ENCODE measurements at places on chromosomes 11 and 22.

DNA sequence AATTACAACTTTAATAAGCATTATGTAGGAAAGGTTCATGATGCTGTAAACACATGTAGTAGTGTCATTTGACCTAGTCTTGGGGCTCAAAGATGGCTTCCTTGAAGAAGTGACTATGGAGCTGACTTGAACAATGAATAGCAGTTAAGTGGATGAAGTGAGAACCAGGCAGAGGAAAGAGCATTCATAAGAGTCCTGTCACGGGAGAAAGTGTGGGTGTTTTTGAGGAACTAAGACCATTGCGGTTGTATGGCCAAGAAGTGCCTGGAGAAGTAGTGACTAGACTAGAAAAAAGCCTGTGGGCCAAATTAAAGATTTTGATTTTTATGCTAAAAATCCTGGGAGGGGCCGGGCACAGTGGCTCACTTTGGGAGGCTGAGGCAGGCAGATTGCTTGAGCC, 7.2 kb upstream of the IL18BP start:
- no peak for DNase-seq

DNA sequence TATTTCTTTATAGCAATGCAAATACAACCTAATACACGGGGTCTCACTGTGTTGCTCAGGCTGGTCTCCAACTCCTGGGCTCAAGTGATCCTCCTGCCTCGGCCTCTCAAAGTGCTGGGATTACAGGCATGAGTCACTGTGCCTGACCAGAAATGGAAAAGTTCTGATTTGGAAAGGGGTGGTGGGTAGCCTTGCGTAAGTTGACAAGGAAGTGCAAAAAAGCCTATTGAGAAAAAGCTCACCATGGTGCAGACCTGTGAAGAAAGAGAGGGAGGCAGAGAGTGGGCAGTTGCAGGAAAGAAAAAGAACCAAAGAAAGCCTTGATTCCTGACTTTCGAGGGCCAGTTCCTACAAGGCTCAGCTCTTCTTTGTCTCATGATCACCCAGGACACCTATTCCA, 27.1 kb downstream of the AGBL2 start:
- no peak for DNase-seq

- DNase-seq = no peak
Observed at GRCh38 chr11:88188251-88188931, 13.1 kb upstream of the RAB38 start.

DNA sequence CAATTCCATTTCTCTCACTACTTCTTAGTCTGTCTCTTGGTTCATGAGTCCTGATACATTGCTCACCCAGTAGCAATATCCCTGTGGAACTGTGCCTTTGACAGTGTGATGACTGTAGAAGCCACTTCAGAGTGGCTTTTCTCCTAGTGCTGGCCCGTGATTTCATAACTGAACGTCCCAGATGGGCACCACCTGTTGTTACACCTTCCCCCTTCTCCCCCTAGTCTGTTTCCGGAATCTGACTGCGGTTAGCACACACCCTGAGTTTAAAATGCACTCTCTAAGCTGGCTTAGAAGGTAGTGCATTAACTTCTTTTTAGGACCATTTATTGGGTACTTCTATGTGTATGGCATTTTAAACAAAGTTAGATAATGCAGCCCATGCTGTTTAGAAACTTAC, 83.0 kb downstream of the ALX4 start:
- DNase-seq = no peak

DNA sequence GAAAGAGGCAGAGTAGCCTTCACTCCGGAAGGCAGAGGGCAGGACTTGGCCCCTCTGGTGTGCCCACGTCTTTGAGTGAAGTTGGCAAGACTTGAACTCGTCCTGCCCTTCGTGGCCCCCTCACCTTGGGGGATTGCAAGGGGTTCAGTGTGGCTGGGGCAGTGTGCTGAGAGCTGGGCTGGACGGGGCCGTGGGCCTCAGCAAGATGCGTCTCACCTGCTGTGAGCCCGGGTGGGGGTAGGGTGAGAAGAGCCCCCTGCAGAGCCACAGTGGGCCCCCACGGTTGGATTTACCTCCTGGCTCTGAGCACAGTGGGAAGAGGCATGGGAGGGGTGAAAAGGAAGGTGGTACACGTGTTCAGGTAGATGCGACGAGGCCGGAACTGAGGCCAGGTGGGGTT, 81.4 kb upstream of the ATXN10 start:
- DNase-seq = no peak

DNA sequence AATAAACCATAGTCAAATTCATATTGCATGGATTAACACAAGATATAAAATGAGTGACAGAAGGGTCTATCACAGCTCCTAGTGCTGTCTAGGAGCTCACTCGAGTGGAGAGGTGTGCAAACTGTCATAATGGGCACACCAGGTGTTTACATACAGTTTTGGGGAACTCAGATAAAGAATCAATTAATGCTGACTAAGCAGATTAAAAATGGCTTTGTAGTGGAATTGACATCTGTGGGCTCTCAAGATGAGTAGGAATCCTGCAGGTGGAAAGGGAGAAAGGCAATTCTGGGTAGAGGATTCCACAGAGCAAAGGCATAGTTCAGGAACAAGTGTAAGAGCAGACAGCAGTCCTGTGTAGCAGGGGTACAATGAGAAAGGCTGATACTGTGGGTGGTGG, 496.2 kb upstream of the CCDC90B start:
- DNase-seq = no peak

- no peak for DNase-seq
Observed at GRCh38 chr11:65103476-65103875, 7.5 kb downstream of the VPS51 start.

GRCh38 chr11:44188643-44189042, 93.2 kb downstream of the EXT2 start:
- DNase-seq = no peak

- DNase-seq = no peak
Observed at GRCh38 chr11:12991426-12991825, 17.7 kb upstream of the RASSF10 start.

GRCh38 chr22:39536711-39537110, 4.2 kb upstream of the RPS19BP1 start:
- no peak for DNase-seq

DNA sequence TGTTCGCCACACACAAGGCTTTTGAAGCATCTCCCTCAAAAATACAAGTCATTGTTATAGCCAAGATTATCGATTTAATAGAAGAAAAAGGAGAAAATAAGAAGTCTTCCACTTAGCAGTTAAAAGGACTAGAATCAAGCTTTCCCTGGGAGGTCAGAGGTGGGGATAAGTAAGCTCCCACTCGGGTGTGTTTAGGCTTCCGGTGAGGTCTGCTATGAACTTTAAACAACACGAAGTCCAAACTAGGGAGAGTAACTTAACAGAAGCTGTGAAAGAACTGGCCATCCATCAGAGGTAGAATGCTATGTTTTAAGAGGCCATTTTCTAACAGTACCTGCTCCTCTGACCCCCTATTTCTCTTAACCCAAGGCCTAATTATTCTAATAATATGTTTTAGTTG, 91.4 kb upstream of the APOA1 start:
- DNase-seq = no peak

DNA sequence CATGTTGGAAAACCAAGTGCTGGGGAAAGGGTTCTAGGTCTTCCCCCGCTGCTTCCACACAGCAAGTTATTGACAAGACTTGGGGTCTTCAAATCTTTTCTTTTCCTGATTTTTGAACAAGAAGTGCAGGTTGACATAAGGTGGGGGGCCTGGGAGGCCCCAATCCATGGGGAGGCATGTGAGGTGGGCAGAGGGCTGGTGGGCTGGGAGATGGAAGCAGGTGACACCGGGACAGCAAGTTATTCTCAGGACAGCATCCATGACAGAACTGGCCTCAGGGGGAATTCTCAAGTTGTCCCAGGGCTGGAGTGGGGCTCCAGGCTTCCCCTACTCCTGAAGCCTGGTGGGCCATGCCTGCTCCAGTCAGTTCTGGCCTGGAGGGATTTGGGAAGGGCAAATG, 5.5 kb downstream of the FGF19 start:
- DNase-seq = no peak

- no peak for DNase-seq
Observed at GRCh38 chr22:23023294-23023693, 47.0 kb upstream of the GNAZ start.

- DNase-seq = no peak
Observed at GRCh38 chr11:32094923-32095322, 4.0 kb downstream of the RCN1 start.

GRCh38 chr11:72618803-72619202, 55.4 kb downstream of the PDE2A start:
- DNase-seq = no peak

DNA sequence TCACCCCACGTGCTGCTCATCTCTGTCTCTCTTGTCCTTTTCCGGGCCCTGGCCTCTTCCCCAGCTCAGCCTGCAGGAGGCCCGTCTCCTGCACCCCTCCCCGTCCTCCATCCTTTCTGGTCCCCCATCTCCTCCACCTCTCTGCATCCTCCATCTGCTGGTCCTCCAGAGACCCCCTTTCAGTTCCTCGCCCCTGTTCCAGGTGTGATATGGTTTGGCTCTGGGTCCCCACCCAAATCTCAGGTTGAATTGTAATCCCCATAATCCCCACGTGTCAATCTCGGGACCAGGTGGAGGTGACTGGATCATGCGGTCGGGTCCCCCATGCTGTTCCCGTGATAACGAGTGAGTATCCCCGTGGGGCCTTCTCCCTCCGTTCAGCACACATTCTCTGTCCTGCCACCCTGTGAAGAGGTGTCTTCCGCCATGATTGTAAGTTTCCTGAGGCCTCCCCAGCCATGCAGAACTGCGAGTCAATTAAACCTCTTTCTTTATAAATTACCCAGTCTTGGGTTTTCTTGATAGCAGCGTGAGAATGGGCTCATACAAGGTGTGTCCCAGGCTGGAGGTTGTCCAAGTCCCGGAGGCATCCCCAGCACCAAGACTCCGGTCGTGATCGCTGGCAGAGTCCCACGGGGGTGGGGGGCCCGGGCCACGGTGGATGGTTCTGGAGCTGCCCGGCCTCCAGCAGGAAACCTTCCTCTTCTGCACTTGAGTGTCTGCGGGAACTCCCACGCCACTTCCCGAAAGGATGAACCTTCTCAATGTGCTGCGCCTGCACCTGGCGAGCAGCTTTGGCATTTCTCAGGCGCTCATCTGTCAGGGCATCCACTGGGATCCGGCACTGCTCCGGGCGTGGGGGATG, 29.0 kb upstream of the TOLLIP start:
- DNase-seq = no peak

GRCh38 chr11:111429066-111429506, 50.0 kb upstream of the POU2AF1 start:
- DNase-seq = peak; percentile 11

- no peak for DNase-seq
Observed at GRCh38 chr11:121870206-121871045, 245.6 kb downstream of the BLID start.

DNA sequence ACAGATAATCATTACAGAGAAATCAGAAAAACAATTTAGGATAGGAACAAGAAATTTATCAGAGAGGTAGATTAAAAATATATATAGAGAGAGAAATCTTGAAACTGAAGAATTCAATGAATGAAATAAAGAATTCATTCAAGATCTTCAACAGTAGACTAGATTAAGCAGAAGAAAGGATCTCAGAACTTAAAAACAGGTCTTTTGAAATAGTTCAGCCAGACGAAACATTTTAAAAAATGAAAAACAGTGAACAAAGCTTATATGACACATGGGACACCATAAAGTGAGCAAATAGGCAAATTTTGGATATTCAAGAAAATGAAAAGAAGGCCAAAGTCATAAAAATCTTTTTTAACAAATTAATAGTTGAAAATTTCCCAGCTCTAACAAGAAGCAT, 138.8 kb downstream of the CASP12 start:
- no peak for DNase-seq

DNA sequence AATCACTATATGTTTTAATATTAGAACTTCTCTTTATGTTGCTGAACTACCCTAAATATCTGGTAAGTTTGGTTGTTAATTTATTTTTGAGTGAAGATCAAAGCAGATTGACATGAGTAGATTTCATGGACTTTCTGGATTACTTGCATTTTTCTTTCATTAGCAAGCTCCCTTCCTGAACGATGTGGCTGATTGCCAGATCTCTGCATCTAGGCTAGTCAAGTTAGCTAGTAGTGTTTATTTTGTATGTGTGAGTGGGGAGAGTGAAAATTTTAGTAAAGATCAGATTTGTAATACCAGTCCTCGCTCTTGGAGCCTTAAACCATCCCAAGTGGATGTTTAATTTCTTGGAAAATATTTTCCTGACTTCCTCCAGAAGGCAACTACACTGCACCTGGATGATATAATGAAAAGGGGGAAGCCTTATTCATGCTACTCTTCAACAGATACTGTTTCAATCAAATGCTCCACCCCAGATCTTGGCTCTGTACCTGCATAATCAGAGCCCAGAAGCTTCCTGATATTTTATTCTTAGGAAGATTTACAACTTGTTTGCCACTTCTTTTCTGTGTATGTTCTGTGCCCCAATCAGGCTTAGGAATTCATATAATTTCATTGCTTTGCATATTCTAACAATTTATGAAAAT, 143.2 kb upstream of the GRIA4 start:
- DNase-seq = no peak

DNA sequence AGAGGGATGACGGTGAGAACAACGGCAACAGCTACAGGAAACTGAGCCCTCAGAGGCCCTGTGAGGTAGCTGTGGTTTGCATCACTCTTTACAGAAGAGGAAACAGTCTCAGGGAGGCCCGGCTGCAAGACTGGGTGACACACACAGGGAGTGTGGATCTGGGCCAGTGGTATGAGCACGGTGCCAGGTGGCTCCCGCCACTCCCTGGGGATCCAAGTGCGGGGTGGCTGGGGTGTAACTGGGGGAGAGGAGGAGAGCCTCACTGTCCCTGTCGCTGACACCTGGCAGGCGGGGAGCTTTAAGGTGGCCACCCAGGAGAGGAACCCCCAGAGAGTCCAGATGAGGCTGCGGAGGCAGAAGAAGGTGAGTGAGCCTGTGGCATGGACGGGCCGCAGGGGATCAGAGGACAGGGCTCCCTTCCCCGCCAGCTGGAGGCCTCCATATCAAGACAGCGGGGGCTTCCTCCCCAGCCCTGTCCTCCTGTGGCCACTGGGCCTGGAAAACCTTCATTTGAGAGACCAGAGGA, 5.6 kb downstream of the RGL4 start:
- peak; percentile 68 for DNase-seq

DNA sequence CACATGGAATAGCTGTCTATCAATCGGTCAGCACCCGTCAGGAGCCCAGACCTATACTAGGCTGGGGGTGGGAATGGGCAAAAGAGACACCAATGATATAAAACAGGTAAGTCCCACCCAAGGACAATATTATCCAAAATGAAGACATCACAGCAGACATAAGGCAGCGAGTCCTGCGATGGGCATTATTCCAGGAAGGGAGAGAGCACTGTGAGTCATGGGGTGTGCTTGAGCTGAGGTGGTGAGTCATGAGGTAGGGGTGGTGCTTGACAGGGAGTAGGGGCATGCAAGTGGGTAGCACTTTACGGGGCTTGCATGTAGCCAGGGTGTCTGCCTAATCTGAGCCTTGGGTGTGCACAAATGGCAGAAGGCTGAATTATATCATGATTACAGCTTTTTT, 605.0 kb upstream of the CADM1 start:
- no peak for DNase-seq

- no peak for DNase-seq
Observed at GRCh38 chr11:107928767-107929507, 689 bp downstream of the RAB39A start.

- DNase-seq = no peak
Observed at GRCh38 chr11:6052374-6052773, 21.8 kb upstream of the OR56A1 start.

Data from activated naive CD4-positive, alpha-beta T cell (primary cell).